ENCODE measurements at places on chromosomes 1 and 21. TPM values are rescaled to one million over a fixed set of nuclear protein-coding genes. Genes with fewer than 3 reads are reported as not detected.

Gene CLDN19
- not detected for total RNA-seq

DNA sequence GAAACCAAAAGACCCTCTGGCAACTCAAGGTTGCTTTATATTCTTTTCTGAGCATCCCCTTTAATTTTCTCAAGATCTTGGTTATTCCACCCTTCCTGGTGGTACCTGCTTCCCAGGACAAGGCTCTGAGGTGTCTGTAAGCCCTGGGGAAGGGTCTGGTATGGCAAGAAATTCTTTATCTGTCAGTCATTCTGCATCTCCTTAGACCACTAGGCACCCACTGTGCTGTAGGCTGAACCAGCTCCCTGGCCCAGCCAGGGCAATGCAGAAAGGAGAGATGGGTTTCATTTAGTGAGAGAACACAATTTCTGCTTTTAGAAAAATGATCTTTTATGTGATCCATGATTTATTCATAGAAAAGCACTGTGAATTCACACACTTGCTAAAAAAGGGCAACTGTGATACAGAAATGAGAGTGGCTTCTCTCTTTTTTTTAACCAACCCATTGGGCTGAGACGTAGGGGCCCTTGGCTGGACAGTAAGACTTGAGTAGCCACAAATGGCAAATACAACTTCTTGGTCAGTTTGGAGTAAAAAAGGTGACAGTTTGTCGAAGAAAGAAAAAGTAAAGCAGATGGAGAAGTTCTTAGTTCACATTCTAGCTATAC, 4.1 kb downstream of the UROD start:
- DNase-seq = no peak

Gene C1orf141
- not detected for total RNA-seq

DNA sequence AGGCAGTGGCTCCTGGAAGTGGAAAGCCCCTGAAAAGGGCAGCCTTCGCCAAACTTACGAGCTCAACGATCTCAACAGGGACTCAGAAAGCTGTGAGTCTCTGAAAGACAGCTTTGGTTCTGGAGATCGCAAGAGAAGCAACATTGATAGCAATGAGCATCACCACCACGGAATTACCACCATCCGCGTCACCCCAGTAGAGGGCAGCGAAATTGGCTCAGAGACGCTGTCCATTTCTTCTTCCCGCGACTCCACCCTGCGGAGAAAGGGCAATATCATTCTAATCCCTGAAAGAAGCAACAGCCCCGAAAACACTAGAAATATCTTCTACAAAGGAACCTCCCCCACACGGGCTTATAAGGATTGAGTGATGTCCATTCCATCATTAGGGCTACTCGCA, 42.4 kb downstream of the PLPPR4 start:
- no peak for DNase-seq

- no peak for DNase-seq
Measured at GRCh38 chr1:160045653-160046052, 13.9 kb upstream of the PIGM start.

DNA sequence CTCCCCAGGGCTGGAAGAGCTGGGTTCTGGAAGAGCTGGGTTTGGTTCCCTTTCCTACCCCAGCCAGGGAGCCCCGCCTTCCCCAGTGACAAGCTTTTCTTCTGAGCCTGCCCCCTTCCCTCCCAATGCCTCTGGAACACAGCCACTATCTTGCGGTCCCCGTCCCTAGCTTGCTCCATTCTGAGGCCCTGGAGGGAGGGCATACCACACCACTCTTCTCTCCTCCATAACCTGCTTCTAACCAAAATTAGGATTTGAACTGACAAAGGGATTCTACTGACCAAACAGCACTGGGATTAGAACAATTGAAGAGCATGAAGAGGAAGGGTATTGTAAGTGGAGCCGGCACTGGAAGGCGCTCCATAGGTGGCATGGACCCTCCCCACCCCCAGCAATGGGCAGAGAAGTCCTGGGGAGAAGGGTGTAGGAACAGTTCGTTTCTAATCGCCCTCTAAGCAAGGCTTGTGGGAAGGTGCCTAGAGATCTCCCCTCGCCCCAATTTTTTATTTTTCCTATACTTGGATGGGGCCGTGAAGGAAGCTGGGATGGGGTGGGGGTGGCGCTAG, 690 bp downstream of the C1orf216 start:
- DNase-seq = no peak

GRCh38 chr1:31482482-31483011, 69.5 kb downstream of the SERINC2 start:
- no peak for DNase-seq

Measured in activated CD8-positive, alpha-beta T cell treated with anti-CD3 and anti-CD28 coated beads for 36 hours (primary cell).